ENCODE measurements at places on chromosomes 11 and 22.

GRCh38 chr11:108394744-108395284, 72.5 kb downstream of the C11orf65 start:
- no peak for DNase-seq

DNA sequence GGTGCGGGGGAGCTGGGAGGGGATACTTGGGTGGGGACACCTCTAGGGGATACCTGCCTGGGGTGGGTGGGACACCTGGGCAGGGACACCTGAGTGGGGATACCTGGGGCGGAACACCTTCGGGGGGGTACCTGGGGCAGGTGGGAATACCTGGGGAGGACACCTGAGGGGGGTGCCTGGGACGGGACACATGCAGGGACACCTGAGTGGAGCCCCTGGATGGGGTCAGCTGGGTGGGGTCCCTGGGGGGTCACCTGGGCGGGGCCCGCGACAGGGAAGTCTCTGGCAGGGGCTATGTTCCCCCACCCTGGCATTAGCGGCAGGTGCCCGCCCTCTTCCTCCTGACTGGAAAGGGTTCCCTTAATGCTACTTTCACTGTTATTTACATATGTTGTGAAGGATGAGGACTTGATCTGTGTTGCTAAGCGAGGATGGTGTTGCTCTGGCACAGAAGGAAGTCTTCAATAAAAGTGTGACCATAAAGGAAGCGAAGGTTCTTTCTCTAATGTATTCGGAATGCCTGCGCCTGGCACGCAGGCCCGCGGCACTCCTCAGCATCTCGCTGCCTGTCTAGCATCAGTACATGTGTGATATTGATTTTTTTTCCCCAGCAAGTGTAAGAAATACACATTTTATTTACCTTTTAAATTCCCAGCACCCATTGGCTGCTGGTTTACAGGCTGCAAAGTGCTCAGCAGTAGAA, 801.7 kb downstream of the BRD1 start:
- DNase-seq, result no peak

DNA sequence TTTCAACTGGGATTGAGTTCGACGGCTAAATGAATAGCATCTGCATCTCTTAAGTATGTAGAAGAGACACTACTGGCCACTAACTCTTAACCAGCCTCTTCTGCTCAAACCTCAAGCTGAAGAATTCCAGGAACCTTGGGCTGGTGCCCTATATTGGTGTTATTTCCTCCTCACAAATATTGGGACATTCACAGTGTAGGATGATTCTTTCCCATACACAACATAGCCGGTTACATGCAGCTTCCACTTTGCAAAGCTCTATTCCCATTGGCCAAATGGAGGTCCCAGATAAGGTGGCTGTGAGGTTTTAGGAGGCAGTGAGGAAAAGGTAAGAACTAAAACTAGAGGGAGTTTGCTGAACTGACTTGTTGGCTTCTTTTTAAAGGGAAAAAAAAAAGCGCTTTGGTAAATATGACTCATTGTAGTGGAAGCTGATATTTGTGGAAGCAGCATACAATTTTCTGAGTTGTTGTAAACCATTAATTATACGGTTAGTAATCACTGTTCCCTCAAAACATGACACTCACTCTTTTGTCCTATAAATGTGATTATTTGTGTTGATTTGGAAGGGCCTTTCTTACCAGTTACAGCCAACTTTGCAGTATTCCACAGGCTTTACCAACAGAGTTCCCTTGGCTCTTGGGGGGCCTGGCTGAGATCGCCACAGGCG, 17.6 kb downstream of the C22orf31 start:
- DNase-seq, result peak; percentile 80

- DNase-seq, result peak; percentile 79
These were observed 39.7 kb upstream of the ACCSL start for GRCh38 chr11:44008088-44008501.

DNA sequence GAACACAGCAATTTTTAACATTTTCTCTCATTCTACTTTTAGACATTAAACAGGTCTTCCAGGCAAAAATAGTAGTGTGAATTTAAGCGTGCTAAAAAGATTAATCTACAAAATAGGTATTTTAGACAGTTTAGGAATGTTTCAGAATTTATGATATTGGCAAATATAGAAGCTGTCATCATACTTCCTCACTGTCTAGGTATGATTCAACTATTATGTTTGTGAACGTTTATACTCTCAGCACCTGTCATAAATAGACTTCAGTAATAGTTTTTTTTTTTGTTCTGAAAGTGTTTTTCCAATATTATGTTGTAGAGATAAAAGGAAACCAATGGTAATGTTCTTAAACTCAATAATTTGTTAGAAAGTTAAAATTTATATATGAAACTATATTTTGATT, 103.0 kb downstream of the ARHGAP42 start:
- no peak for DNase-seq

- DNase-seq, result no peak
These were observed 111.7 kb downstream of the LRRC32 start for GRCh38 chr11:76558891-76559290.

DNA sequence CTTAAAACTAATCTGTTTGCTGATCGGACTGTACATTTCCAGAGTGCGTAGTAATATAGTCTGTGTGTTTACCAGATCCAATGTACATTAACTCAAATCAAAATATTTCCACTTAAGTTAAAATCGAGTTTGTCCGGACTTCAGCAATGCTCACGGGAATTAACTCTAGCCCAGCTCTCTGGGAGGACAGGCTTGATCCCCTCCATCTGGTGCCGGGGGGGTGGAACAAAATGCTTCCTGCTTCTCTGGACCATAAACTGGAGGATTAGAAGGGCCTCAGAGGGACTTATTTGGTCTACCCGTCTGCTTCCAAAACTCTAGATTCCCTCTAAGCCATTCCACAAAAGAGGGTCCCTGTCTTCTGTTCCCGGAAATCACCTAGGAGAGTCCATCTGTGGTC, 511.2 kb downstream of the BUD13 start:
- no peak for DNase-seq

DNA sequence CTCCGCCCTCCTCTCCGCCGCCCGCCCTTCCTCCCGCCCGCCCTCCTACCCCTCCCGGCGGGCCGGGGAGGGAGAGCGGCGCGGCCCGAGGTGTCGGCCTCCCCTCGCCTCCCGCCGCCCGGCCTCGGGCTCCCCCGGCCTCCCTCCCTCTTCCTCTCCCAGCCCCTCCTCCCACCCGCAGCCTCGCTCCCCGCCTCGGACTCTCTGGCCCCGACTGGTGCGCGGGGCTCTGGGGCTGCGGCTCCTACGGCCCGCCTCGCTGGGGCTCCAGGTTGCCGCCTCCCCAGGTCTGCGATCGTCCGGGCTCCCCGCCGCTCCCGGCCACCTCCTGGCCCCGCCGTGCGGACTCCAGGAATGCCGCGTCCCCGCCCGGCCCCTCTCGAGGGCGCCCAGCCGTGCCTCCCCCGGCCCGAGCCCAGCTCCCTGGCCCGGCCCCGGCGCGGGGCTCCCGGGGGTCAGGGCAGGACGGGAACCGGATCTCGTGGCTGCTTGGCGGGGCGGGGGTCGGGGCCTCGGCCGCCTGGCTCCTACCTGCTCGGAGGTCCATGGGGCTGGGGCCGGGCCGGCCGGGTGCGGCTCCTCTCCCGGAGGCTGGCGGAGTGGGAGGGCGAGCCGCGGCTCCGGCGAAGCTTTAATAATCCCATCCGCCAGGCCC, at the start of gene CLCF1:
Gene CLCF1 (minus strand): TSS at position 606 of the 655 bp plus-strand sequence. CDS start 59 bp downstream, at position 547.
- DNase-seq, result peak; percentile 75

GRCh38 chr11:59174664-59175033, 2.7 kb downstream of the DTX4 start:
- peak; percentile 65 for DNase-seq
